ENCODE measurements at places on chromosomes 12 and 14.

- DNase-seq, result no peak
Observed at GRCh38 chr12:67988601-67989021, 636 bp upstream of the IFNG-AS1 start.

- DNase-seq, result no peak
Observed at GRCh38 chr12:54377797-54378515, 6.6 kb downstream of the ZNF385A start.

GRCh38 chr12:41514907-41515306 is 326.8 kb downstream of the PDZRN4 start:
- DNase-seq, result no peak

- DNase-seq, result no peak
Observed at GRCh38 chr14:100982762-100983161, 79.2 kb upstream of the RTL1 start.

DNA sequence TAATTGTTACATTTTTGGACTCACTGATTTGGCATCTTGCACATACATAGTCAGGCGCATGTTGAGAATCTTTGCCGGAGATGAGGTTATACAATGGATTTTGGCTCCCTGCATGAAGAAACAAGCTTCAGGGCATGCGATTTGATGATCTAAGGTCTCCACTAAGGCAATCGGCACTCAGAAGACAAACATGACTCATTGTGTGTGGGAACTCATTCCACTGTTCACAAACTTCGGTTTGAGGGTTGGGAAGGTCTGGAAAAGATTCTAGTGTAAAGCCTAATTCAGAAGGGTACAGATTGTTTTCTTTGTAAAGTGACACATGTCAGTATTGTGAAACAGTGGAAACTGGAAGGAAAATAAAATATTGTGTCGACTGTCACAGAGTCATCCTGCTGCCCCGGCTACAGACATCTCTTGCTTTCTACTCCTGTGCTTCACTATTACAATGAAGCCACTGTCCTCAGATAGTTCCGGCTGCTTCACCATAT is 192.6 kb upstream of the HMGA2 start:
- DNase-seq, result no peak

GRCh38 chr12:52149182-52149641 is 42.6 kb downstream of the KRT80 start:
- DNase-seq, result no peak

DNA sequence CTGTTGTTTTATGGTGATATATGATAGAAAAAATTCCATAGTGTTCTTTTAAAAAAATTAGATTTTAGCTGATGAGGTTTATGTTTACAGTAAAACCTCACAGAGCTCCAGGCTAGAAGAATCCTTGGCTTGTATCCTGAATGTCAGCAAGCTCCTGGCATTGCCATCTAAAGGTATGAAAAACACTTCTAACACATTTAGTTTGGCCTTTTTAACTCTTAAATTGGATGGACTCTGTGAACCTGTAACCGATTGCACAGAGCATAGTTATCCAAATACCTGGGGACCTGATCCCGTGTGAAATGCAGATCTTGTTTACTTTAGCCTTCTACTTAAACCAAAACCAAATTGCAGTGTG is 241.1 kb upstream of the DCN start:
- DNase-seq, result no peak

- DNase-seq, result no peak
Observed at GRCh38 chr14:94474581-94475031, 1.4 kb downstream of the SERPINA9 start.

DNA sequence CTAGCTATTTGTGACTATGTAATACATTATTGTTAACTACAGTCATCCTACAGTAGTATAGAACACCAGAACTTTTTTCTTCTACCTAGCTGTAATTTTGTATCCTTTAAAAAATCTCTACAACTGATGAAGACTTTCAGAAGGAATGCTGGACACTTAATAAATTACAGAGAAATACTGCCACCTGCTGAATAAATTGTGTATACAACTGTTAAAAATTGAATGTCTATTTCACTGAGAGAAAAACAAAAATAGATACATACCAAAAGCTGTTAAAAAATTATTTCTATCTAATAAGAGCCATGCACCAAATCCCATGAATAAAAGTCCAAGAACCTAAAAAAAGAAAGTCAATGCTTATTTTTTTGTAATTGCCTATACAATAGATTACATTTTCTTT is 6.6 kb downstream of the TSPAN19 start:
- no peak for DNase-seq
